ENCODE measurements at places on chromosomes 2 and 18.

GRCh38 chr18:54268751-54269150, 566 bp upstream of the POLI start:
- no peak for DNase-seq

GRCh38 chr2:204545861-204546735, 823 bp downstream of the PARD3B start:
- no peak for DNase-seq

GRCh38 chr2:23687214-23687613, 239.7 kb downstream of the ATAD2B start:
- DNase-seq, result no peak

DNA sequence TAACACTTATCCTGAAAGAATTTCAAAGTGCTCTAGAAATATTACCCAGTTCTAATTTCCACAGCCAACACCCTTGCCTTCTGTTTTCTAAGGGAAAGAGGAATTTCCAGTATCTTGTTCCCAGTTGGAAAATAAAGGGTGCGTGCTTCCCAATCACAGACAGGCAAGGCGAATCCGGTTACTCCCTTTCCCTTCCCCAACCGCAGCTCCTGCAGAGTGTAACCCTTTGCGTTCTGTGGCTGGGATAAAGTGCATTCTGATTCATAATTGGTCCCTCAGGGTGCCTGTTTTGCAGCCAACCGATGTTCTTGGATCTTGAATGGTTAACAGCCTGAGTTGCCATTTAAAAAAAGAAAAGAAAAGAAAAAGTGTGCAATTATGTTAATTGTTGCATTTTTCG, 40.6 kb upstream of the PGAP1 start:
- peak; percentile 66 for DNase-seq

GRCh38 chr2:71730785-71731383, 277.5 kb downstream of the DYSF start:
- DNase-seq, result no peak

GRCh38 chr18:53798516-53798915, 426.0 kb downstream of the MBD2 start:
- DNase-seq, result no peak

GRCh38 chr18:10916865-10917264, 232.5 kb downstream of the PIEZO2 start:
- no peak for DNase-seq

DNA sequence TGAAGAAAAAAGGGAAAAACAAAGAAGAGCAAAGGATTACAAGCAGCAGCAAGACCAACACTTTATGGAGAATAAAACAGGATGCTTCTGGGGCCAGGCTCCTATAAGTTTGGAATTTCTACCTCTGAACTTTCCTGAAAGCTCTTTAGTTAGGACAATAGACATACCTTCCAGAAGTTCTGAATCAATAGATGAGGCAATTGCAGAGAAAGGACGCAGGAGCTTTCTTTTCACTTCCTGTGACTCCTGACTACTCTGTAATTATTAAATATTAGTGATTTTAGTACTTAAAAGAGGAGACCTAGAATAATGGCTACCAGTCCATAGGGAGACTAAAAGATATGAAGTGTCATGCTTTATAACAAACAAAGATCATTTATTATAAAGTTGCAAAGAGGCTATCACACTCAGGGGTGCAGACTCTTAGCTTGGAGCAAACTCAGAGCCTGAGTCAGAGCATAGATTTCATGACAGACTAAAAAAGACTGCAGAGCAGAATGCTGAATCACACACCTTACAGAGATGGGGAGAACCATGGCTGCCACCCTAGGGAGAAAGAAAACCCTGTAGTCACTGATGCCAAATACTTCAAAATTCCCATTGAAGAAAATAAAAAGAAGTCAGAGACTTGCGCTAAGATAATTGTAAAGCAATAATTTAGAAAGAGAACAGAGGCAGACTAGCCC, 52.5 kb upstream of the FAM136A start:
- DNase-seq, result no peak

DNA sequence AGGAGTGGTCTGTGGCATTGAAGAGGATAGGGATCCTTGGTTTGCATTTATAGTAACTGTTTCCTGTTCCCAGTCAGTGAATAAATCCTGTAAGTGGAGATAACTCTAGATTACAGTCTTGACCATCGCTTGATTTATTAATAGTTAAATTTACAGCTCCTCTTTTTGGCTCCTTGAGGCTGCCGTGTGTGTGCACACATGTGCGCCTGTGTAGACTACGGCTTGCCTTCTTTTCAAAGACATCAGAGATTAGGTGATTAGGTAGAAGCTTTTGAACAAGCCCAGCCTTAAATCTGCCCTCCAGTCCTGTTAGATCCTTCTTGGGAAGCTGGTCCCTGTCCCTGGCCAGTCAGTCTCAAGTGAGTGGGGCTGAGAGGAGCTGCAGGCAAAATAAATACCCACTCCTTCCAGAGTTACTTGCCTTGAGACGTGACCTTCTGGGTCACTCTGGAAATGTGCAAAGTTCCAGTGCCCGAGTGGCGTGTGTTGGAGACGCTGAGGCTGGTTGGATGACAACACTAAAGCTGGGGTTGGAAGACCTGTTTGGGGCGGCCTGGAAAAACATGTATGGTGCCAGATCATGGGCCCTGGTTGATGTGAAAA, 32.0 kb downstream of the TCF7L1 start:
- DNase-seq, result no peak

- no peak for DNase-seq
These were observed 25.1 kb upstream of the SGPP2 start for GRCh38 chr2:222399038-222399783.

DNA sequence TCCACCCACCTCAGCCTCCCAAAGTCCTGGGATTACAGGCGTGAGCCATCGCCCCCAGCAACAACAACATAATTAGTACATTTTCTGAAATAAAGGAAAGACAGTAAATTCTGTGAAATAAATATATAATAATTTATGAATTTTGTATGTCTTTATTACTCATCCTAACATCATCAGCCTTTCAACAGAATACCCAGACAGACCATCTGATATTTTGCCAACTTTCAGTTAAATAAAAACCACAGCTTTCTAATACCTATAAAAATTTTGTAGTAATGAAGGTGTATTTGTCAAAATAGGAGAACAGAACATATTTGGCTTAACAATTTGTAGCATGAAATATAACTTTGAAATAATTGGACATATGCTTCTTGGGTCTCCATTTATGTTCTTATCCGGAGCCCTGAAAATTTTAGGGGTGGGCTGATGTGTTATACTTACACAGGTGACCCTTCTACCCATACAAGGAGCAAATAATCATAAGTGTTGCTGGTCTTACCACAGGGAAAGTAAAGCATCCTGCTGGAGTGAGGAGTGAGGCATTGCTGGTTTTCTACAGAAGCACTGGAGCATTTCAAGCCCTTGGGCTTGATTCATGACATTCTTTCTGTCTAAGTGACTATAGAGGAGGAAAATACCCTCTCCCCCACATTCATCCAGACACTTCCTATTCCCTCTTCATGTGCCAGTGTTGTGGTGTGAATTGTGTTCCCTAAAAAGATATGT, 99.3 kb downstream of the SPOPL start:
- DNase-seq, result no peak

GRCh38 chr18:58258692-58259342, 214.8 kb downstream of the NEDD4L start:
- DNase-seq, result peak; percentile 23

GRCh38 chr2:191105082-191105481, 45.7 kb downstream of the STAT4 start:
- DNase-seq, result peak; percentile 59

DNA sequence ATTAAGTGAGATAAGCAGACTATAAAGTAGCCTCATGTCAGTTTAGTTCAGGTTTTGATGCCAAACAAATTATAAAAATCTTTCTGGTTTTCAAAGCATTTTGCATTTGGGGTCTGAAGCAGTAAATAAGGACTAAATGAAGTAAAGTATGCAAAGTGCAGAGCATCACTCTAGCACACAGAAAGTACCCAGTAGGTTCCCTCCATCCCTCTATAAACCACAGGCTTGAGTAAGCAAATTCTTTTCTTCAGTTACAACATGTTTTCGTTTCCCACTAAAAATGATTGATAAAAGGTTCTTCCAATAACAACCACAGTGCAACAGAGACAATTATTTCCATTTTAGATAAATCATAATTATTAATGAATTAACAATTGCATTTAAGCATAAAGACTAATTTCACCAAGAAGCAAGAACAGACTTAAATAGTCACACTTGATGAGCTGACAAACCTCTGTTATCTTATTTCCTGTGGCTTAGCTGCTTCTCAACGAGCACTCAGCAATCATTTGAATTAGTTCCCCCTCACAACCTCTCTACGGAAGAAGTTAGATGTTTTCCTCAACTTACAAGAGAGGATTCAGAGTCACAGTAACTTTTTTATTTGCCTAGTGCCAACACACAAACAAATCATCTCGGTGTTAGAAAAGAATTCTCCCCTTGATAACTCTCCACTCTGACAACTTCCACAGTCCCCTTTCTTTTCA, 249.8 kb downstream of the NBAS start:
- DNase-seq, result peak; percentile 22

DNA sequence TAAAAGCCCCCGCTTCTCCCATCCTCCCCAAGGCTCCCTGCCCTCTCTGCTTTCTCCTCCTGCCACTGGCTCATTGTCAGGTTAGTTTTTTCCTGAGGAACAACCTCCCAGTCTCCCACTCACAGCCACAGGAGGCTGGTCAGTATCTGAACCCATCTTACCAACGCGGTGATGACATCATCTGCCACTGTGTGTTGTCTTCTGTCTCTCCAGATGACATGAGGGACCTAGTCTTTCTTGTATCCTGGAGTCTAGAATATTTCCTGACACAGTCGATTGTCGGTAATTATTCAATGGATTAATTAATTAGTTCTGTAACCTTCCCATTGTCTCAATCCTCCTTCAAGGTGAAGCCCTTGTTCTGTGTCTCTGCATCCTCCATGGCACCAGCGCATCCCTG, 290.2 kb downstream of the GALR1 start:
- no peak for DNase-seq

GRCh38 chr2:219803294-219803693, 175.9 kb downstream of the SLC4A3 start:
- peak; percentile 3 for DNase-seq

DNA sequence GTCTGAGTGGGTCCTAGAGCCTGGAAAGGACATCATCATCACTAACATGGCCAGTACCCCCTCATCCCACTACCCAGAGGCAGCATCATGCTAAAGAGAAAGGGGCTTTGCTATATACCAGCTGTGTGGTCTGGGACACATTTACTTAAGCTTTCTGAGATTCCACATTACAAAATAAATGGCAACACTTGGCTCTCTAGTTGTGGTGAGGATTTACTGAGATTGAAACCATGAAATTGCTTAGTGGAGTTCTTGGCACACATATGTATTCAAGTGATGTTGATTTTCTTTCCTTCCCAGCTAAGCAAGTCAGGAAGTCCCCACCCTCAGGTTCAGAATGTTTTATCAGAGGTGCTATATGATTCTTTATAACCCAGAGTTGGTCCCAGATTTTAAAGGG, 362.0 kb downstream of the CLIP4 start:
- no peak for DNase-seq

DNA sequence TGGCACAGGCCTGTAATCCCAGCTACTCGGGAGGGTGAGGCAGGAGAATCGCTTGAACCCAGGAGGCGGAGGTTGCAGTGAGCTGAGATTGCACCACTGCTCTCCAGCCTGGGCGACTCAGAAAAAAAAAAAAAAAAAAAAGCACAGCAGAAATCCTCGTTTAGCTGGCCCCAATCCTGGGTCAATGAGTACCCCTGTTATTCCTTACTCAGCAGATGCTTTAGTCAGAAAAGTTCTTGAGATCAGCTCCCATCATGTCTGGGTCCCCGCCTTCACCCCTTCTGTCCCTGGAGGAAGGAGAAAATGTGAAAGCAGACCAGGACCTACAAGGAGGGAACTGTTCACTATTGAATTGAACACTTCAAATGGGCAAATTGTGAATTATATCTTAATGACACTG, 16.4 kb upstream of the KCNG3 start:
- DNase-seq, result no peak

DNA sequence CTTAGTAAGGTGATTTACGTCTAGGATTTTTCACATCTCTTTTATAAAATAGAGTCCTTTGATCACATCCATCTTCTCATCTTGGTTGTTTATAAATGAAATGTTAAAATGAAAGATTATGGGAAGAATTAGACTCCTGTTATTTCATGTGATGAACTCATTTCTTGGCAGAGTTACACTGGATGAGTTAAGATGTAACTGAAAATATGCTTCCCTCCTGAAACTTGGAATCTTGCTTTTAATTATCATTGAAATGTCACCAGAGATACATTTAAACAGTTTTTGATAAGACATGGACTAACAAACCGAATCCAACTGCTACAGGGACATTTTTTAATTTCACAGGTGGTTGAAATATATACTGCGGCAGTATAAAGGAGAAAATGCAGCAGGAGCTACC, 274.0 kb downstream of the DLGAP1 start:
- DNase-seq, result no peak

GRCh38 chr2:227374158-227374557, 4.9 kb downstream of the TM4SF20 start:
- DNase-seq, result peak; percentile 85

DNA sequence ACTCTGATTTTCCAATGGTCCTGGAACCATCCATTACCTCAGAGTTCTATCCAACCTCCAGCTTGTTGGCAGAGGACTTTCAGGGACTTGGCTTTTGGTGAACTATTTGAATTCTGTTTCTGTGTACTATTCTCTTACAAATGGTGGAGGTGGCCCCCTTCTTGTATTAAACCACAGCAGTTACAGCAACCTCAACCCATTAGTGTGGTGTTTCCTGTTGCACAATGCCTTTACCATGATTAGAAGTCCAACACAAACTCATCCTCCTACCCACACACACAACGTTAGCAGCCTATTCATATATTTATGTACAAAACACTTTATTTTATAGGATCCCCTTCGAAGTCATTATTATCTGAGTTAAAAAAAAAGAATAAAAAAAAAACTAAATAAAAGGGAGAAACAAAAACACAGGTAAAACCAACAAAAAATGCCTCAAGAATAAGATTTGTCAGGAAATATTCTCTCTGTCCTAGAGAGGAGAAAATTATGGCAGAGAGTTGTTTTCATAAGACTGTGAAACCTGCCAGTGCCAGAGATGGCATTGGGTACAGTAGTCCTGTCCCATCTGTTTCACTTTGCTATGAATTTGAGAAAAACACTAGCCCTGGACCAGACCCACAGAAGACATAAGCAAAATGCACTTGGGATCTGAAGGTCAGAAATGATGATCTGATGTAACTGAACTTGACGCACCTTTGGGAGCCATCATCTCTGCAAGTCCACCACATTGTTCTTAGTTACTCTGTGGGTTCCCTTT, 1896.0 kb upstream of the PIK3C3 start:
- no peak for DNase-seq

GRCh38 chr2:173984866-173985604, 19.9 kb upstream of the SP3 start:
- peak; percentile 48 for DNase-seq

- DNase-seq, result no peak
These were observed 11.4 kb downstream of the KCNIP3 start for GRCh38 chr2:95308426-95308990.

- no peak for DNase-seq
These were observed 9.3 kb upstream of the NARS1 start for GRCh38 chr18:57630754-57631595.

All from cardiac fibroblast (primary cell).